ENCODE measurements at places on chromosomes 1 and 21.
A peak's percentile ranks its signal among the peaks of the same experiment; 100 is the strongest.

- no peak for DNase-seq
These were observed 14.5 kb downstream of the DUSP10 start for GRCh38 chr1:221727146-221728036.

DNA sequence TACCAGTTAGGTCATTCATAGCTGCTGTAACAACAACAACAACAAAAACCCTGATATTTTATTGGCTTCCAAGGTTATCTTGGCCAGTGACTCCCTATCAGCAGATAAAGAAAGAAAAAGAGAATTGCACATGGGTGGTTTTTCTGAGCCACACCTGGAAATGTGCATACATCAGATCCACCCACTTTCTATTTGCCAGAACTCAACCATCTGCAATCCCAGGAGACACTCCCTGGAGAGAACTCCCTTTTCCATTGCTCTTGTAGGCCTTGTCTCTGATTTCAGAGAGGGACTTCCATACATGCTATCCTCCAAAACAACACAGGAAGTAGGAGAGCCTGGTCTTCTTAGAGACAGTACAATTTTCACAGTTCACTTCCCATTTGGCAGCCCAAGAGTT is 74.9 kb upstream of the ZC3H11B start:
- DNase-seq = no peak

DNA sequence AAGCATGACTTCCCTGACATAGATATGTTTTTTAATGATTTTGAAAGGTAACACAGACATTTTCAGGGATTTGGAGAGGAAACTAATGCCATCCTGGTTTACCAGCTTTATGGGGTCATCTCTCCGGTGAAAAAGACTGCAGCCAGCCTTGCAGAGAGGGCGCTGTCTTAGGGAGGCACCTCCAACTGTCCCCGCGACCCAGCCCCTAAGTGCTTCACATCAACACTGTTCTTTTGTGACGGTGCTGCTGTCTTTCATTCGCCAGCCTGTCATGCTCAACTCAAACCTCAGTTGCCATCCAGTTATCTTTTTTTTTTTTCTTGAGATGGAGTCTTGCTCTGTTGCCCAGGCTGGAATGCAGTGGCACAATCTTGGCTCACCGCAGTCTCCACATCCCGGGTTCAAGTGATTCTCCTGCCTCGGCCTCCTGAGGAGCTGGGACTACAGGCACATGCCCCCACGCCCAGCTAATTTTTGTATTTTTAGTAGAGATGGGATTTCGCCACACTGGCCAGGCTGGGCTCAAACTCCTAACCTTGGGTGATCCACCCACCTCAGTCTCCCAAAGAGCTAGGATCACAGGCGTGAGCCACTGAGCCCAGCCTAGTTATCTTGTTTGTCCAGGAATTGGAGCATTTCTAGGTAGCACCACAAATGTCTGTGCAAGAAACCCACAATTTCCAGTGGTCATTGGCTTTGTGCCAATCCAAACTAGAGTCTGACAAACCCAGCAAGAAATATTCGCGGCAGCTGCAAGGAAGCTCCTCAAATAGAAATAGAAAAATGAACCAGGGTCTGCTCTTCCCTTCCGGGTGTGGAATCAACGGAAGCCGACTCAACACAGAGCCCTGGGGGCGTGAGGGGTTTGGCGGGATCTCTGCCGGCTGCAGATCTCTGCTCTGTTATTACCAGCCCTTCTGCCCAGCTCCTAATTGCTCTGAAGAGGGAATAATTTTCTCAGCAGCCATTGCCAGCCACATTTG is 24.2 kb downstream of the PDE9A start:
- DNase-seq = peak; percentile 74

GRCh38 chr21:14981246-14981645 is 83.6 kb downstream of the NRIP1 start:
- no peak for DNase-seq

DNA sequence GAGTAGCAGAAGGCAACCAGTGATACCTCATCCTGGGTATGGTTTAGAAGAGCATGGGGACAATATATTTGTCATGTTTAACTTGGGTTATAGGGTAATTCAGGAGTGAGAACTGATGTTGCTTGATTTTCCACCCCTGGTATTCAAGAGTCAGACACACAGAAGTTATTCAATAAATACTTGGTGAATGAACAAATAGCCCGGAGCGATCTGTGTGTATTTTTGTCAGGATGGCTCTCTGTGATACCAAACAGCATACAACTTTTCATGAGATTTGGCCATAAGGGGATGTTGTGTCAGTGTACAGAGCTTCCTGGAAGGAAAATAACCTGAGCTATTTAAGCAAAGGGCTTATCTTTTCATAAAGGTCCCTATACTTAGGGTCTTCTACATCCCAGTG is 270.2 kb upstream of the C1orf87 start:
- no peak for DNase-seq

DNA sequence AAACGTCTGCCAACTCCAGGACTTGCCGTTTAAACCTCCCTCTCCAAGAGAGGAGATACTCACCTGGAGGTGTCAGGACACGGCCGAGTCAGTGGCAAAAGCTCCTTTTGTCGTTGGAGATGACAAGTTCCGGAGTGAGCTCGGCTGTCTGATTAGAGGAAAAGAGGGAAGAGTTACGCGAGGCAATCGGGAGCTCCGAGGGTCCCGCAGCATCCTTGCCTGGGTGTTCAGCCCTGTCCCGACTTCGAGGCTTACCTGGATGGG is 497 bp downstream of the ID3 start:
- DNase-seq = no peak

DNA sequence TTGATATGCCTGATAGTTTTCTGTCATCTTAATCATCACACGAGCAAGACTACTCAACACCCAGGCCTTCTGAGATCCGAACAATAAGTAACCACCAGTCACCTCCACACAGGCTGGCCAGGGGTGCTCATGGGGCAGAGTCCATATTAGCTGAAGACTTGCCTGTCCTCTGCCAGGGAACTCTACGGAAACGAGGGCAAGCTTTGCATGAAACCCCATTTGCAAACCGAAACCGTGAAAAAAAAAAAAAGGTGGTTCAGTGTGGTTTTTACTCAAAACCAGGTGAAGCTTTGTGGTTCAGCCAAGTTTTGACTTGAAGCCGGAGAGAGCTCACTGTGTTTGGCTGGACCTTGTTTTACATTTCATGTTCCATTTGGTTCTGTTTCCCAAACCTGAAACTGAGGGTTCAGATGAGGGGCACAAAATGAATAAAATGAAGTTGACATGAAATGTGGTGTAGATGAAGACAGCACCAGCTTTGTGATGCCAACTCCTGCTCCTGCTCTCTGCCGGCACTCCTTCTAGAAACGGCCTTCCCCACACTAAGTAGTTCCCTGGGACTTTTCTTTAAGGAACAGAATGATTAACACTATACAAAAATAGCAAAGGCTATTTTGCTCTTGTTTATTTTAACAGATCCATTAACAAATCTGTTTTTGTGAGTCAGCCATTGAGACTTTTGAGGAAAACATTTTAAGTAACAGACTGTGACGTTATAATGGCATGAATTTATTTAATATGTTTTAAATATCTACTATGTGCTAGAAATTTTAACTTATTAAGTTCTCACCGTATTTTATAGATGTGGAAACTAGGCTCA is 74.7 kb downstream of the RUNX1 start:
- DNase-seq = no peak

DNA sequence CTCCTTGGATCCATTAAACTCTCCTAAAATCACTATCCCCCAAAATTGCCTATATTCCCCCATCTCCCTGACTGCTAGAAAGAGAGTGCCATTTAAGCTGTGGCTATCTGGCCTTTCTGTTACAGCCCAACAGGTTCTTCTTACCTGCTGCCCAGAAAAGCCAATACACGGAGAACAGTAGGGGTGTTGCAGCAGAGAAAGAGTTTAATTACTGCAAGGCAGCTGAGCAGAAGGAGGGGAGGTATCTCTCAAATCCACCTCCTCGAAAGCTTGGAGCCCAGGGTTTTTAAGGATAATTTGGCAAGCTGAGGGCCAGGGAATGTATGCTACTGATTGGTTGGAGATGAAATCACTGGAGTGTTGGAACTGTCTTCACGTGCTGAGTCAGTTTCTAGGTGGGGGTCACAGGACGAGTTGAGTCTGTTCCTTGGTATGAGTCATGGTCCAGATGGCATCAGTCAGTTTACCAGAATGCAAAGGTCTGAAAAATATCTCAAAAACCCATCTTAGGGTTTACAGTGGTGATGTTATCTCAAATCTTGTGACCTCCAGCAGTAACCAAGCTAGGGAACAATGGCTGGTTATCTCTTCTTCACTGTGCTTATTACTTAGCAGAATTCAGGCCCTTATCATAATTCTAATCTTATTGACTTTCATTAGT is 89.8 kb downstream of the SMYD3 start:
- no peak for DNase-seq

DNA sequence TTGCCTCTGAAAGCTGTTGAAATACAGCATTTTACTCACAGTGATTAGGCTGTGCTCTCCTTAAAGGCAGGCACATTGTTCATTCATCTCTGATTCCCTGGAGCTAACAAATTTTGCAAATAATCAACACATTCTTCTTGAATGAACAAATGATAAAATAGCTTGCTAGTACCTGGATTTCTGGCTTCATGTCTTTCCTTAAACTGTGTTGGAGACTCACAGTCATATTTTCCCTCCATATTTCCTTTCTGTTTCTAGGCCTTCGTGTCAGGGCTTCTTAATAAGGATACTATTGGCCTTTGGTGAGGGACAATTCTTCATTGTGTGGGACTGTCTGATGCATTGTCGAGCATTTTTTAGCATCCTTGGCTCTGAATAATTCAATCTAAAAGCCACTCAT is 9.7 kb downstream of the HSD11B1 start:
- DNase-seq = no peak

GRCh38 chr1:23470282-23471070 is 13.5 kb downstream of the ASAP3 start:
- no peak for DNase-seq

DNA sequence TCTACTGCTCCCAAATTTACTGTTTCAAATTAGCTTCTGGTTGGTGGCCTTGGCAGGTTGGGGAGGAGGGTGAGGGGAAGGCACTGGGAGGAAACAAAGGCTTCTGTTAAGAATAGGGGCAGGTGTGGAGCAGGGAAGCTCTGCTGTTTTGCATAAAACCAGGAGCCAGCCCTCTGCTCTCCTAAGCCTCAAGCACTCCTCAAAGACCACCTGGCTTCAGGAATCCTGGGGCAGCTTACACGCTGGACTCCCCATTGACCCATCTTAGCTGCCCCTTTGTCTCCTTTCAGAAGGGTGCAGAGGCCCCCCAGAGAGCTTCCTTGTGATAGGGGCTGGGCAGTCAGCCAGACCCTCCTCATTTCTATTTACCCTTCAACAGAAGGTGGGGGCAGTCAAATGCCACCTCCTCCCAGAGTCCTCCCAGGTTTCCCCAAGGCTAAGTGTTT is 11.5 kb upstream of the DHRS3 start:
- DNase-seq = no peak

DNA sequence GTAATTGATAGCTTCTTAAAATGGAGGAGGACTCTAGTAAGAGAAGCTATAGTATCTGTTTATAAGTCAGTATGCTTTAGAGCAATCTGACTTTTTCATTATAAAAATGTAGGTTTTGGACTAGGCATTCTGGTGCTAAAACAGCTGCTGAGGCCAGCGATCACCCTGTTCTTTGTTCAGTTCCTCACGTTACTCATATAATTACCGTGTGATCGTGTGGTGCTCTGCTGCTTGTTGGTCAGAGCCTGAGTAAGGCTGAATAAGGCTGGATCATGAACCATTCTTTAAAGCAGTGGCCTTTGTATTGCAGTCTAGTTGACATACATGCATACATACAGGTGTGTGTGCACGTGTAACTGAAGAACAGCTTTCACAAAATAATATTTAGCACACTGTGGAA is 25.2 kb downstream of the CDC42 start:
- DNase-seq = no peak

GRCh38 chr1:90393025-90393424 is 324.1 kb downstream of the BARHL2 start:
- DNase-seq = no peak

DNA sequence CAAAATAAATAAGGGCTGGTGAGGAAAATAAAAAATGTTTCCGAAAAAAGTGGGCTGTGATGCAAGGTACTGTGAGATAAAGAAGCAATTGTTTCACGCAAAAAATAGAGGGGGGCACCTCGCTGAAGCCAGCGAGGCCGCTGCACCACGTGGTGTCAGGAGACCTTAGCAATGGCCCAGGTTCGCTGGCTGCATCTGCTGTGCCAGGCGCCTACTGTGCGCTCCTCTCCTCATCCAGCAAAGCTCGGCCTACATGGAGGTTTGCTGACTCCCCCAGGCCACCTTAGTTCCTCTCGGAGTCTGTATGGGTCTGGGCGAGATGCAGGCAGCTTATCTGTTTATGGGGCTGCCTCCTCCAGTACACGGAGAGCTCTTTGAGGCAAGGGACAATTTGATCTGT is 119.6 kb downstream of the NR5A2 start:
- DNase-seq = no peak

DNA sequence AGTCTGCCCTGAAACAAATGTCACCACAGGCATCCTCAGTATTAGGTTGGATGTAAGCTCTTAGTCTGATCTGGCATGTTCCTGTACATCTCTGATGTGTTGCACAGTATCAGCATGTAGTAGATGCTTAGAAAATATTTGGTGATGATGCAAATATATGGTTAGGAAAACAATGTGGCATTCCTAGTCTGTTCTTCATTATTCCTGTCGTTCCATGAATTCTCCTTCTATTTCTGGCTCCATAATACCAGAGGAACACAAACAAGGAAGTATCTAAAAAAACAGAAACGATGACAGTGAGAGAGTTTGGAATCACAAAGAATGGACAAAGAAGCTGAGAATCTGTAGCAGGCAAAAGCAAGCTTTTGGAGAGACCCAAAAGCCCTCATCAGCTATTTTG is 236.6 kb downstream of the HHAT start:
- DNase-seq = no peak

DNA sequence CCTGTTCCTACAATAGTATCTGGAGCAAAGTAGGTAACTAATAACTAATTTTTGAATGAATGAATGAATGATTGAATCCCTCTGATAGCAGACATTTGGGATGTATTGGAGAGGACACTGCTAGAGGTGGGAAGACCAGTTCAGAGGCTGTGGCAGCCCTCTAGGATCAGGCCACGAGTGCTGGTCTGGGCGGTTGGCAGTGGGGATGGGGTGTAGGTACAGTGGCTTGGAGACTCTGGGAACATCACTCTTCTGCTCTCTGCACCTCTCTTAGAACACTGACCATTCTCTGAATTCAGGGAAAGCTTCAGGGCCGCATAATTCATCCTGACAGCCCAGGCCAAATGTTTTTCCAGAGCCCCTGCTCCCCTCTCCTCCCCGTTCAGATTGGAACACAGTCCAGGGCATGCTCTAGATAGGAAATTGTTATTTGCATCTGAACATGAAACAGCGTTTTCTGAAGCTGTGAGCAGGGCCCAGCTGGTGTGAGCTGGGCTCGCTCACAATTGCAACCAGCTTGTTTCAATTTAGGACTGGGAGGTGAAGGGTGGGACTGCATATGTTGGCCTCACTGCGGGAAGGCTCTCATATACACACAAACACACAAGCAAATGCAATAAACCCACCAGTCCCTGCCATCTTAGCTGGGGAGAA is 253.1 kb upstream of the USP24 start:
- no peak for DNase-seq

Measured in Kasumi-1 (cell line).